ENCODE measurements at places on chromosomes 11 and 22.

DNA sequence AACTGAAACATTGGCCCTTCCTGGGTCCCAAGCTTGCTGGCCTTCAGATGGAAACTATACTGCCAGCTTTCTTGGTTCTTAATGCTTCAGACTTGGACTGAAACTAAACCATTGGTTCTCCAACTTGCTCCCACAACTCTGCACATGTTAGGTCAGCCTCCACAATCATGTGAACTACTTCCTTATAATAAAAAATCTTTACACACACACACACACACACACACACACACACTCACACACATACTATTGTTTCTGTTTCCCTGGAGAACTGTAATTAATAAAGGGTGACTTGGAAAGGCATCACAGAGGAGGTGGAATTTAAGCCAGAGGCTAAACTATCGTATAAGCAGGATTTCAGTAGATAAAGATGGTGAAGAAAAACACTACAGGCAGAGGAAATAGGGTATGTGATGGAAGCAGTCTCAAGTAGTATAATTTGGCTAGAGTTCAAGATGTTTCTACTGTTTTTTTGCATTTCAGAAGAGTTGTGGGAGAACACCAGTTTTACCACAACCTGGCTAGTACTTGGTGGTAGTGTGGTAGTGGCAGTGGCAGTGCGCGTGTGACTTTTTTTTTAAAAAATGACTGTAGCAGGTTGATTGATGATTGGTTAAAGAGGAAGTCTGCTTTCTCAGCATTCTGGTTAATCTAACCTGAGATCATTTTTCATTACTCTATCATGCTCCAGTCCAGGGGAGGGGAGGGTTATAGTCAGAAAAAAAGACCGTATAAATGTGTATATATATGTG, 70.1 kb downstream of the PDE3B start:
- DNase-seq = peak; percentile 76

DNA sequence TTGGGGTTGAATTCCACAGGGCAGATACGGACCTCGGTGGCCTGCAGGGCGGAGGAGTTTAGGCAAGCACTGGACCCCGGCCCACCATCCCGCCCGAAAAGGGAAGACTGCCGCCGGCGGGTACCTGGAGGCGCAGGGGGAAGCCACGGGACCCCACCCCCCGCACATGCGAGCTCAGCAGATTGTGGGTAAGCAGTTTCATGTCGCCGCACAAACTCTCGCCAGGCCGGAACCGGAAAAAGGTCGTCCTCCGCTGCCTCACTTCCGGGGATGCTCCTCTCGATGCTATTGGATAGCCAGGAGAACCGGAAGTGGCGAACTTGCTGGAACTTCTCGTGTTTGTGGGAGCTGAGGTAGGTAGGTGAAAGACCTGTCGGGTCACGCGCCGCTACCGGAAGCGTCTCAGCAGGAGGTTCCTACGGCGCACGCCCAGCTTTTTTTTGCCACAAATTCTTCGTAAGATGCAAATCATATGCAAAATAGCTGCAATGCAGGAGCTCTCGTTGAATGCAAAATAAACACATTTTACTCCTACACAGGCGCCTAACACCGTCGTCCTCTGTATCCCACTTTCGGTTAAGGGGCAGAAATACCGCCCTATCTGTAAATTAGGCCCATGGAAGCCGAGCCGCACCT, at the start of gene TRMT112:
Gene TRMT112 (minus strand): TSS at position 235 of the 636 bp plus-strand sequence. CDS start 33 bp downstream, at position 202.
- DNase-seq = peak; percentile 99

DNA sequence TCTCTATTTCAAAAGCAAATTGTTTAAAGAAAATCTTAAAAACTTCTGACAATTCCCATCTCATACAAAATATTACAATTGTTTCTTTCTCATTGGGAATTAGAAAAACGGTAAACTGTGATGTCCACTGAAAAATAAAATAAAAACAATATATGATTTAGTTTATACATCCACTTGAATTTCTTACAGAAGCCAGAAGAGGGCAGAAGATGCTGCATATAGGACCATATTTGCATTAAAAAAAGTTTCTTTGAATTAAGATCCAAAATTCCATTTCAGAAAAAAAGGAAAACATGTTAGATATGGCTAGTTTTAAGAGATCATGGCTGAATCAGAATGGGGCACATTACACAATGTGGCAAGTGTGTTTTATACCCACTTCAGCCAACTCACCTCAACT, 39.3 kb upstream of the LRRC4C start:
- no peak for DNase-seq

- peak; percentile 59 for DNase-seq
Measured at GRCh38 chr22:41833369-41834004, 582 bp downstream of the SREBF2 start.

DNA sequence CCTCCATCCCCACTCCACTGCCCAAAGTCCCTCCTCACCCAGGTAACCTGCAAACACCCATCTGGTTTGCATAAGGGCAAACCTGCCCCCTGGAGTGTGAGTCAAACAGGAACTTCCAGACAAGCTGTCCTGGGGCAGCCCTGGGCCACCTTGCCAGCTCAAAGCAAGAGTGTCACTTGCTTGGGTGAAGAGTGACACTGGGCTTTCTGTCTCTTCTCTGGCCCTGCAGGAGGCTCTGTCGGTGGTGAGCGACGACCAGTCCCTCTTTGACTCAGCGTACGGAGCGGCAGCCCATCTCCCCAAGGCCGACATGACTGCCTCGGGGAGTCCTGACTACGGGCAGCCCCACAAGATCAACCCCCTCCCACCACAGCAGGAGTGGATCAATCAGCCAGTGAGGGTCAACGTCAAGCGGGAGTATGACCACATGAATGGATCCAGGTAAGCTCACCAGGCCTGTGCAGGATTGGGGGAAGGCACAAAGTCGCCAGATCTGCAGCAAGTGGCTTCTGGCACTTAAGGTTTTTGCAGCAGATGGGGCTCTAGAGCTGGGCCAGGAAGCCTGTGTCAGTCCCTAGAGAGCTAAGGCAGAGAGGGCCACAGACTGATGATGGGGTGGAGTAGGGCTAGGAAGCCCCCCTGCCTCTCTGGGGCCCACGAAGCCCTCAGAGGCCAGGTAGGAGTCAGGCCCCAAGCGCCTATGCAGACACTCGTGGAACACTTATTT, 64.2 kb downstream of the FLI1 start:
- DNase-seq = no peak

GRCh38 chr11:61688365-61689163, 8.4 kb downstream of the DAGLA start:
- no peak for DNase-seq

- DNase-seq = no peak
Measured at GRCh38 chr11:121801781-121802180, 314.2 kb downstream of the BLID start.

DNA sequence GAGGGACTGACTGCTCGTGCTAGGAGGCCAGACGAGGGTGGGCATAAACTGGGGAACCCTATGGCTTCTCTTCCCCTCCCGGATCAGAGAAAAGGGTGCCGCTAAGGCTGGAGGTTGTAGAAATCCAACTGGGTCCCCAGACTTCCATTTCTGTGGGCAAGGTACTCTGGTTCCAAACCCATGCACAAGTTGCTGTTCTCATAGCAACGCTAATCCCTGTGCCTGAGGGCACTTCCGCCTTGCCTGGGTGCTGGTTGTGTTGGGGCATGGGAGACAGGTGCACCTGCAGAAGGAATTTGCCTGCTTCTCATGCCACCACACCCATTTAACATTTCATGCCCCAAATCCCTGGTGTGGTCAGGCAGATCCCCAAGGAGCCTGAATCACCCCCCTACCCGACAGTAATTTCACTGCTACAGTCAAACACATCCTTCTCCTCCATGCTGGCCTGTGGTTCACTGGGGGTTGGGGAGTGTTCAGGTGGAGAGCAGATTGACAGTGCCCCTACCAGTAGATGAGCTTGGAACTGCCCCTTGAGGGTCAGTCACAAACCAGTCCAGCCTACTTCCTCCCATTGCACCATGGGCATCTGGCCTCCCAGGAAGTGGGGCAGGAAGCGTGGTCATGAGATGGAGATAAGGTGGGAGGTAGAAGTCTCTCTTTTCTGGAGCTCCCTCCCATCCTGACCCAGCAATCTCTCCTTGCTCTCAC, 1.2 kb downstream of the C2CD2L start:
- DNase-seq = peak; percentile 33

GRCh38 chr22:46538814-46539160, 1.4 kb upstream of the CELSR1 start:
- no peak for DNase-seq

- DNase-seq = no peak
Measured at GRCh38 chr11:17855531-17856290, 121.1 kb downstream of the KCNC1 start.

GRCh38 chr11:62857541-62857982, 18.2 kb upstream of the WDR74 start:
- no peak for DNase-seq

GRCh38 chr11:57515332-57516060, at the start of gene SLC43A1:
Gene SLC43A1, minus strand, starts transcription at chr11:57515702. Its CDS starts 1,591 bp downstream, at chr11:57514111.
- DNase-seq = no peak

- no peak for DNase-seq
Measured at GRCh38 chr11:57787920-57788702, 26.5 kb downstream of the CTNND1 start.

DNA sequence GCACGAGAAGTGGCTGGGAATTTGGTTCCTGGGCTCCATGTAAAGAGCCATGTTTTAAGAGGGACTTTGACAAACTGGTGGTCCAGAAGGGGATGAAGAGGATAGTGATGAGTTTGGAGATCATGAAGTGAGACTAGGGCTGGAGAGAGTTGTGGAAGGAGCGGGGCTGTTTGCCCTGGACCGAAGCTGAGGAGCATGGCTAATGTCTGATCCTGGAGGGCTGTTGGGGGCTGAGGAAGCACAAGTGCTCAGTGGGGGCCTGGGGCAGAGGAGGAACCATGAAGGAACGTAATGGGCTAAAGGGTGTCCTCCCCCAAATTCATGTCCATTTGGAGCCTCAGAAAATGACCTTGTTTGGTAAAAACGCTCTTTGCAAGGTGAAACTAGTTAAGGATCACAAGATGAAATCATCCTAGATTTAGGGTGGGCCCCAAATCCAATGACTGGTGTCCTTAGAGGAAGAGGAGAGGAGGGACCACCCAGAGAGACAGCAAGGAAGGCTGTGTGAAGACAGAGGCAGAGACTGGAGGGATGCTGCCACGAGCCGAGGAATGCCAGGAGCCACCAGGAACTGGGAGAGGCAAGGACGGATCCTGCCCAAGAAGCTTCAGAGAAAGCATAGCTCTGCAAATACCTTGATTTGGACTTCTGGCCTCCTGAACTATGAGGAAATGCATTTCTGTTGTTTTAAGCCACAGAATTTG, 107.3 kb upstream of the LMO1 start:
- DNase-seq = no peak

GRCh38 chr11:122189229-122189628, 73.2 kb upstream of the BLID start:
- no peak for DNase-seq

- no peak for DNase-seq
Measured at GRCh38 chr11:121575250-121575962, 122.6 kb upstream of the SORL1-AS1 start.

DNA sequence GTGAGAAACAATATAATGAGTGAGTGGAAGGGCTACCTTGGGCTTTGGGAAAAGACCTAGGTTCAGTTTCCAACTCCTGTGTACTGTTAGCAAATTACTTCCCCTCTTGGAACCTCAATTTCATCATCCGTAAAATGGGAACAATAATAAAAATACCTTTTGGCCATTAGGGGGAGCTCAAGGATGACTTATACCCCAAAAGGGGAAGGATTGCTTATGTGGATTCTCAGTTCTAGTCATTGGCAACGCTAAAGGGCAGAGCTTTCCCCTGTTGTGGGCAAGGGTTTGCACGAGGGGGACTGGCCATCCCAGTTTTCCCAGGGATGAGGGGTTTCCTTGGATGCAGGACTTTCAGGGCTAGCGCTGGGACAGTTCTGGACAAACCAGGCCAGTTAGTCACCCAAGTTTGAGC, 3.1 kb upstream of the COMMD9 start:
- peak; percentile 51 for DNase-seq

- no peak for DNase-seq
Measured at GRCh38 chr11:80280737-80281136, 839.9 kb upstream of the TENM4 start.
